Urothelium cell line (cell line): ENCODE measurements at places on chromosomes 12 and 14.

GRCh38 chr12:108604208-108604941, 6.5 kb upstream of the TMEM119 start:
- DNase-seq, result no peak

DNA sequence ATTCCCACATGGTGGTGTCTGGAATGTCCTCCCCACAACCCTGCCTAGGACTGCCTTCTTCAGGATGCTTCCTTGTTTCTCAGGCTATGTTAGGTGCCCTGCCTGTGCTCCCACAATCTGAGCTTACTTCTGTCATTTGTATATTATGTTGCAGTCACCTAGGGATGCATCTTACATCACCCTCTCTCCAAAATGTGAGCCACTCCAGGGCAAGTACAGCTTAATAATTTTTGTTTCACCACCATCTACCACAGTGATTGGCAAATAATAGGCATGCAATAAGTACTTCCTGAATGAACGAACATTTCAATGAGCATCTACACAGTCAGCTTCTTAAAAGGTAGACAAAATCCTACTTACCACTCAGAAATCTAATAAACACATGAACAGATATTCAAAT, 37.6 kb downstream of the ZFYVE26 start:
- DNase-seq, result no peak

DNA sequence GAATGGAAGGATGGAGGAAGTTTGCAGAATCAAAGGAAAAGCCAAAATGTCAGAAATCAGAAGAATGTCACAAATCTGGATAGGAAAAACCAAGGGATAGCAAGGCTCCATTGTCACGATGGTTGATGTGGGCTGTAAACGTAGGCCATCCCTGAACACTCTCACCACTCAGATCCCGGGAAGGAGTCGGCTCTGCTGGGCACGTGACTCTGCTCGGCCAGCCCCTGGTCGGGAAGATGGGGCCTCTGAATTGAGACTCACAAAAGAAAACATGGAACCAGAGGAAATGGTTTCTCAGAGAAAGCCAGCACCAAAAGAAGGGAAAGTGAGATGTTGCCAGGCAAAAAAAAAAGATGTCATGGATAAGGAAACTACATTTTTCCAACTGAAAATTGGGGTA, 26.2 kb downstream of the TCP11L2 start:
- DNase-seq, result no peak

DNA sequence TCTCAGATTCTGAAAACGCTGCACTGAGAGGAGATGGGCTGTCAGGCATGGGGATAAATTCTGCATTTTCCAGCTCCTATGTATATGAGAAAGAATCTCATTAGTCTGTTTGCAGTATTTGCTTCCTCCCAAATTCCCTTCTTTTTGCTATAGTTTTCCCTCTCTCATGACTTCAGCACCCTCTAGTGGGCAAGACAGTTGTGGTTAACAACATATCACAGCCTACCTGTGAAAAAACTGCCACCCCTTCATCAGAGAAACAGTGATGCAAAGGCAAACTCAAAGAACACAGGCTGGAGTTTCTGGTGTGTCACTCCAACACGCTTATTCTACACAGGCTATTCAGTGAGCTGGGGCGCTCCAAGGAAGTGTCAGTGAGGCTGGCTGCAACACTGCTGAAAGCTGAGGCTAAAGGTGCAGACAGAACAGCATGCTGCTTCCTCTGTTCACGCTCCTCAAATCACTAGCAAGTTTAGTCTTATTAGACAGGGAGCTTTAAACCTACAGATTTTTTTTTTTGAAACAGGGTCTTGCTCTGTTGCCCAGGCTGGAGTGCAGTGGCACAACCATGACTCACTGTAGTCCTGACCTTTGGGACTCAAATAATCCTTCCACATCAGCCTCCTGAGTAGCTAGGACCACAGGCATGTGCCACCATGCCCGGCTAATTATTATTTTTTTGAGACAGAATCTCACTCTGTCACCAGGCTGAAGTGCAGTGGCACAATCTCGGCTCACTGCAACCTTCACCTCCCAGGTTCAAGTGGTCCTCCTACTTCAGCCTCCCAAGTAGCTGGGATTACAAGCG, 19.3 kb downstream of the ZC2HC1C start:
- DNase-seq, result peak; percentile 66

DNA sequence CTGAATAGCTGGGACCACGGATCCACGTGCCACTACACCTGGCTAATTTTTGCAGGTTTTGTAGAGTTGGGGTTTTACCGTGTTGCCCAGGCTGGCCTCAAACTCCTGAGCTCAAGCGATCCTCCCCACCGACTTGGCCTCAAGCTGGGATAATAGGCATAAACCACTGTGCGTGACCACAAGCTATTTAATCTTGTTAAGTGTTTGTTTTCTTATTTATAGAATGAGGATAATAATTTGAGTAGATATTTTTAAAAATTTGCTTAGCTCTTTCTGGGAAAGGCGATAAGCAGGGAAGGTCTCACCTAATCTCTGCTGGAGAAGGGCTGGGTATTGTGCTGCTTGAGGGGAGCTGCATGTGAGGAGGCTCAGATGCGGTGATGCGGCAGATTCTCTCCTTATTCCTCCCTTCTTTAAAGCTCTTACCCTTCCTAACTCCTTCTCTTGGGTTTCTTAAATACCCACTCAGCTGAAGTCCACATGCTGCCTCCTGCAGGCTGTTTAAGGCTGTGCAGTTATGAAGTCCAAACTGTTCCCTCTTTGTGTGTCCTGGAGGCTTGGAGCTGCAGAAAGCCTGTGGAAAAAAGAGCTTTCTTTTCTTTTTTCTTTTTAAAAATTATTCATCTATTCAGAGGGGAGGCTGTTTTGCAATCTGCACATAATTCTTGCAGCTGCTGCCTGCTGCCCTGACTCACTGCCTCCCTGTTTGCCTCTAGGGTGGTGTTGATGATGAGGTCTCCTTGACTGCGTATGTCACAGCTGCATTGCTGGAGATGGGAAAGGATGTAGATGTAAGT, 37.9 kb downstream of the A2ML1 start:
- DNase-seq, result no peak

- no peak for DNase-seq
Observed at GRCh38 chr12:61538951-61539350, 721.3 kb upstream of the USP15 start.

- no peak for DNase-seq
Observed at GRCh38 chr12:121804417-121805111, 755 bp downstream of the SETD1B start.

- no peak for DNase-seq
Observed at GRCh38 chr14:79630288-79630960, 580.9 kb downstream of the DIO2 start.

DNA sequence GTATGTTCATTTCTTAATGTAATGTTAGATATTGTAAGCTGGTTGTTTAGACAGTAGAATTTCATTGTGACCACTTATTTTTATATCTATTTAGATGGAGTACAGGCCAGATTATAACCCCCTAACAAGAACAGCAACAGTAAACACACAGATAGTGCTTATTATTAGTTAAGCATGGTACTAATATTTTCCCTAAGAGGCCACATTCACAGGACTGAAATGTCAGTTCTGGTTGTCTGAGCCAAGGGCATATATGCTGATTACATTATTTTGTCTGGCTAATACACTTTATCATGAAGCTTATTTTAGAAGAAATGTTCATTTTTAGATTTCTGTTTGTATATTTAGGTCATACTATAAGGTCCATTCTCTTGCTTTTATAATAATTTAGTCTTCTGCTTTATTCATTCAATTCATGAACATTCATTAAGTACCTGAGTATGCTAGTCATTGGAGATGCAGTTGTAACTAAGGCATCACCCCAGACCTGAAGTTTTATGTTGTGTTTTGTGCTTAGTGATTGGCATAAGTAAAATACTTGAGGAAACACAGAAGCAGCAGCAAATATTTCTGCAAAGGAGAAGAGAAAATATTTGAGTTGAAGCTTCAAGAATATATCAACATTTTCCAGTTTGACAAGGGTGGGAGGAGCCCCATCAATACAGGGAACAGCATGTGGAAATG, 413.7 kb downstream of the RAD51B start:
- no peak for DNase-seq

DNA sequence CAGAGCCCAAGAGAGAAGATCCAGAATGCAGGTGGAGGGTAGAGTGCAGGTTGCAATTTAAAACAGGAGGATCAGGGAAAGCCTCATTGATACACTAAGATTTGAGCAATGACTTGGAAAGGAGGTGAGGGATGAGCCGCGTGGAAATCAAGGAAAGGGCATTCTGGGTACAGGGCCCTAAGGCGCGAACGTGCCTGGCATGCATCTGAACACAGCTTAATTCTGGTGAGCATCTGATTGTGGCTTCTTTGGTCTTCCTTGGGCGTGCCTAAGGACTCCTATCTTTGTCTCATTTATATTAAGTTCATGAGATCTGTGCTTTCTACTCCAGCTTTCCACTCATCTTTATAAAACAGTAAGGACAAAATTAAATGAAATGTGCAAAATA, 79.3 kb downstream of the NTF3 start:
- DNase-seq, result no peak

DNA sequence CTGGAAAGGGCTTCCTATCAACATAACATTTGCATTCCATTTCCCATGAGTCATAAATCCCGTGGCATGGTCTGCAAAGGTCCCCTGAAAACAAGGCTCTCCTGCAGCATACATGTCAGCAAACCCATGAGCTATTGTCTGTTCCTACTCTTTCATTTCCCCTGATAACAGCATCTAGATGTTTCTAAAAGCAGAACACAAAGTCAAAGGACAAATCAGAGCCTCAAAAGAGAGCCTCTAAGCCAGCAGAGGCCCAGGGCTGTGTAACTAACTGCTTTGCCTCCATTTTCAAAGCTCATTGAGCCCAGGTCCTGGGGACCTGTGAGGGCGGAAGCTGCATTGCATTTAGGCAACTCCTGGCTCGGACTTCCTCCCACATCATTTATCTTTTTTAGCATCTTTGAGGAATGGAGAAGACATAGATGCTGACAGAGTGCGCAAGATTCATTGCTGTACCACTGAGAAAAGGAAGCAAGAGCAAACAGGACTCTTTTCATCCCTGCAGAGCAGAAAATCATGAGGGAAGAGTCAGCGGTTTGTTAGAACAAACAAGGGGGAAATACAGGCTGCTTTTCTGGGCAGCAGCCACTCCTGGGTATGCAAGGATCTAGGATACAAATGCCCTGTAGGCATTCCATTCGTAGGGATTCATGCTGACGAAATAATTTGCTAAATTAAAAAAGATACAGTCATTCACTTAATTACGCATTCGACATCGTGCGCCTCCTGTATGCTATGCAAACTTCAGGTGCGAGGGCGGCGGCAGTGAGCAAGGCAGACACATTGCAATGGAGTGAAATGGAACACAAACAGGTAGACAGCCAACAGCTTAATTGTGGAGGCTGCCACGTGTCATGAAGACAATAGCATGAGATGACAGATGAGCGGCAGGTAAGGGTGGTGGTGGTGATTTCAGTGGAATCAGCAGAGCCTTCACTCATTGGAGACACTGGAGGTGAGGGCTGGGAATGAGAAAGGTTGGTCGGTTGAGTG, 131.0 kb downstream of the TMEM132D start:
- peak; percentile 56 for DNase-seq

- no peak for DNase-seq
Observed at GRCh38 chr12:51915003-51915625, 7.8 kb downstream of the ACVRL1 start.

GRCh38 chr12:123843912-123844748, 82.0 kb downstream of the DNAH10 start:
- DNase-seq, result no peak

- no peak for DNase-seq
Observed at GRCh38 chr14:60064491-60065072, 27.1 kb upstream of the PCNX4 start.

DNA sequence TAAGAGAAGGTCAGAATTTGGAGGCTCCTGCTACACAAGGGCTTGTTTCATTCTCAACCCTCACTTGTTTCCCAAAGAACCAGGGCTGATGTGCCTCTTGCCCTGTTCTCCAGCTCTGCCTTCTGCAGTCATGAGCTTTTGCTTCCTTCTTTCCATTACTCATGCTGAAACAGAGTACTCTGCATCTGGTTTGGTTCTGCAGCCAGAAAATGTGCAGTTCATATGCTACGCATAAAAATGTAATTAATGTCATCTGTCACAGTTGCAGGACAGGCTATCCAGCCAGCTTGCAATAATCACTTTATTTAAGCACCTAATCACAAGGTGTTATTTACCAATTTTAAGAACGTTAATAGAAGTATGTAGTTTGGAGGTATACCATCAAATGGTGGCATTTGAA, 150.2 kb downstream of the SRGAP1 start:
- no peak for DNase-seq

- DNase-seq, result no peak
Observed at GRCh38 chr14:89282191-89282590, 134.8 kb downstream of the FOXN3 start.

- no peak for DNase-seq
Observed at GRCh38 chr12:77894556-77894955, 63.9 kb downstream of the NAV3 start.
